Hippocampal formation (tissue), 2 donors: ENCODE measurements at places on chromosomes 5 and 9.

DNA sequence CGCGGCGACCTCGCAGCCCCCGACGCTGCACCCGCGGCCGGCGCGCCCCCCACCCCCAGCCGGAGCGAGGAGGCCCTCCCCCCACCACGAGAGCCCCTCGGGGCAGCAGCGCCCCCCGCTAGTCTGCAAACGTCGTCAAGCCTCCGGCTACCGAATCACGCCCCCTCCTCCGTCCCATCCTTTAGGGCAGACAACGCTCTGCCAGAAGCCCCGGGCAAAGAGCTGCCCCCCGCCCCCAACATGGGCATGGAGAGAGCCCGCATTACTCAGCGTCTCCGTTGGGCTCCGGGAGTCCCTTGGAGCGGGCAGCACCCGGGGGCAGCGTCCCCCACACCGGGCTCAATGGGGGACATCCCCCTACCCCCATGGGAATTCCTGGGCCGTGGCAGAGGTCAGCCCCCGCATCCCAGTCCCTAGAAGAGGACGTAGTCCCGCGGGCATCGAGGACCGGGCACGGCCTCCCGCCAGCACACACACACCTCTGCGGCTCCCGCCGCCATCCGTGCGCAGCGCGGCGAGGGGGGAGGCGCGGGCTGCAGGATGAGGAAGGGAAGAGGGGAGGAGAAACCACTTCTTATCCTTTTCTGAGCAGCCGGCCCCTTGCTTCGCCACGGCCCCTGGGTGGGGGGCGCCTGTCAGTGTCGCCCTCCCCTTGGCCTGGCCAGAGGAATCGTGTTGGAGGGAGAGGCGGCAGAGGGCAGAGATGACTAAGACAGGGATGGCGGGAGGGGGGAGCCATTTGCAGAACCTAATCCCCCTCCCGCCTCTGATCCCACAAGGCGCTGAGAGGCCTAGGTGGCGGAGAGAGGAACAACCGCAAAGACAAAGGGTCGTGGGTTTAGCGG lies 750 bp downstream of the DNM1 start:
- DNase-seq: no peak

DNA sequence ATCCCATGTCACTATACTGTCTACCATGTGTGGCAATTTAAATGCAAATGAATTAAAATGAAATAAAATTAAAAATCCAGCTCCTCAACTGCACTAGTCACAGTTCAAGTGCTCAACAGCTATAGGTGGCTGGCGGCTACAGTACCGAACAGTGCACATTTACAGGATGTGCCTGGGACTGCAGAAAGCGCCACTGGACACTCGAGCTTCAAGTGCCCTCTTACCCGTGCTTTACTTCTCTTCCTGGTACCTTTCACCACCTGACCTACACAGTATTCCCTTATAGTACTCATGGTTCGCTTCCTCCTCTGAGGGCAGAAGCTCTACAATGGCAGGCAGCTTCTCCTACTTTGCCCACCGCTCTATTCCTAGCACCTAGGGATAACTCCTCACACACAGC lies 166.6 kb downstream of the FANCC start:
- no peak for DNase-seq

GRCh38 chr5:74257060-74257527 lies 383.4 kb downstream of the ENC1 start:
- DNase-seq: no peak

- no peak for DNase-seq
These were observed 117.8 kb upstream of the PTCH1 start for GRCh38 chr9:95634536-95634935.

DNA sequence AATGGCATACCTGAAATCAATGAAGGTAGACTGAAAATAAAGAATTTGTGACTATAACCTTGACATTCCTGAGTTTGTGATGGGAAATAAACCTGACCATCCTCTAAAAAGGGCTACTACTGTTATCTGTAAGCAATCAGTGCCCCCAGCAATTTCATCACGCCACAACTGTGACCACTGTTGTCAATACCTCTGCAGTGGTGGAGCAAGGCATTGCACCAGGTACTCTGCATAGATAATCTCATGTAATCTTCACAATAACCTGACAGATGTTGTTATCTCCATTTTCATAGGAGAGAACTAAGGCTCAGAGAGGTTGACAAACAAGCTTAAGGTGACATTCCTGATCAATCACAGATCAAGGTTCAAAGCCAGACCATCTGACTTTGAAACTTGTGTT lies 38.5 kb upstream of the FRRS1L start:
- no peak for DNase-seq

GRCh38 chr9:16869131-16869881 lies 1.2 kb downstream of the BNC2 start:
- DNase-seq: no peak

GRCh38 chr9:94554439-94555331 lies at the start of gene PCAT7:
TSS of gene PCAT7 (plus strand) at chr9:94555083.
- no peak for DNase-seq

GRCh38 chr9:8880060-8880459 lies 1080.5 kb upstream of the DMAC1 start:
- DNase-seq: no peak
